Ovary (tissue), 10 donors: ENCODE measurements at places on chromosomes 7 and 10. TPM values are rescaled to one million over a fixed set of nuclear protein-coding genes. Genes with fewer than 3 reads are reported as not detected.

GSDME gene
- 31.2 TPM for total RNA-seq

SLC13A4 gene
- not detected for total RNA-seq

PON1 gene
- total RNA-seq = 0.55 TPM

MICU1 gene
- 47.7 TPM for total RNA-seq

PSTK gene
- total RNA-seq = 3.3 TPM

GATA3 gene
- 0.48 TPM for total RNA-seq

ASB10 gene
- not detected for total RNA-seq

FKBP6 gene
- total RNA-seq = not detected

CYP3A7 gene
- total RNA-seq = not detected

TMEM236 gene
- 0.72 TPM for total RNA-seq

KIAA1217 gene
- 23.0 TPM for total RNA-seq

CNPY1 gene
- not detected for total RNA-seq

ADAM8 gene
- 3.2 TPM for total RNA-seq

SPDYE2 gene
- not detected for total RNA-seq

ZNF786 gene
- 3.9 TPM for total RNA-seq

CALCR gene
- total RNA-seq = not detected

AGR3 gene
- total RNA-seq = 2.5 TPM

ACSM6 gene
- 0.13 TPM for total RNA-seq

HMX2 gene
- not detected for total RNA-seq

GPRIN2 gene
- total RNA-seq = 0.27 TPM

PDE1C gene
- 5.9 TPM for total RNA-seq

ASIC3 gene
- total RNA-seq = 2.5 TPM

LDB3 gene
- total RNA-seq = 3.8 TPM

HOXA3 gene
- 3.4 TPM for total RNA-seq

SLC13A1 gene
- total RNA-seq = not detected

SUN3 gene
- not detected for total RNA-seq

CRTAC1 gene
- total RNA-seq = 2.6 TPM

EPHB6 gene
- total RNA-seq = 24.6 TPM

MYPN gene
- not detected for total RNA-seq

SEC61A2 gene
- total RNA-seq = 7.4 TPM

RAPGEF5 gene
- total RNA-seq = 22.5 TPM

SH2D4B gene
- total RNA-seq = not detected

ZEB1 gene
- 47.9 TPM for total RNA-seq

KCNH2 gene
- total RNA-seq = 10.4 TPM

DENND2A gene
- total RNA-seq = 9.8 TPM

SPRN gene
- not detected for total RNA-seq

SMKR1 gene
- not detected for total RNA-seq

KLF14 gene
- total RNA-seq = 0.10 TPM

PSPH gene
- total RNA-seq = 36.9 TPM

TMEM270 gene
- not detected for total RNA-seq
